ENCODE measurements at places on chromosomes 4 and X. TPM values are rescaled to one million over a fixed set of nuclear protein-coding genes. Genes with fewer than 3 reads are reported as not detected.

GRCh38 chr4:11495818-11496217 is 67.1 kb upstream of the HS3ST1 start:
- H3K27me3 ChIP-seq, result no peaks in the 10 kb centered on the region
- no peak overlapping the region for H3K4me3 ChIP-seq
- DNase-seq, result no peak
- no peak overlapping the region for H3K27ac ChIP-seq
- no peaks in the 10 kb centered on the region for H3K36me3 ChIP-seq

DNA sequence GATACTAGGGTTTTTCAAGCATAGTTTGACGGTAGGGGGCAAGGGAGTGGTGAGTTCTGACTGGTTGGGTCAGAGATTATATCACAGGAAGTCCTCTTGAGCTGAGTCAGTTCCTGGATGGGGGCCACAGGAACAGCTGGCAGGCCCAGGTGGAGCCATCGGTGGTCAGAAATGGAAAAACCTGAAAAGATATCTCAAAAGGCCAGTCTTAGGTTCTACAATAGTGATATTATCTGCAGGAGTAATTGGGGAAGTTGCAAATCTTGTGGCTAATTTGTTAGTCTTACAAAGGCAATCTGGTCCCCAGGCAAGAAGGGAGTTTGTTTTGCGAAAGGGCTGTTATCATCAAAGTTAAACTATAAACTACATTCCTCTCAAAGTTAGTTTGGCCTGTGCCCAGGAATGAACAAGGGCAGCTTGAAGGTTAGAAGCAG is 159.3 kb downstream of the PTCHD1 start:
- H3K27ac ChIP-seq, result no peak overlapping the region
- no peak overlapping the region for H3K4me3 ChIP-seq
- H3K36me3 ChIP-seq, result no peaks in the 10 kb centered on the region
- H3K4me1 ChIP-seq, result no peaks in the 10 kb centered on the region

GRCh38 chr4:38531141-38531727 is 132.8 kb upstream of the KLF3 start:
- H3K27me3 ChIP-seq, result peaks cover 3% of the 10 kb centered on the region
- H3K4me1 ChIP-seq, result peaks cover 9% of the 10 kb centered on the region
- no peak overlapping the region for H3K4me3 ChIP-seq
- no peak for DNase-seq
- H3K27ac ChIP-seq, result no peak overlapping the region

DNA sequence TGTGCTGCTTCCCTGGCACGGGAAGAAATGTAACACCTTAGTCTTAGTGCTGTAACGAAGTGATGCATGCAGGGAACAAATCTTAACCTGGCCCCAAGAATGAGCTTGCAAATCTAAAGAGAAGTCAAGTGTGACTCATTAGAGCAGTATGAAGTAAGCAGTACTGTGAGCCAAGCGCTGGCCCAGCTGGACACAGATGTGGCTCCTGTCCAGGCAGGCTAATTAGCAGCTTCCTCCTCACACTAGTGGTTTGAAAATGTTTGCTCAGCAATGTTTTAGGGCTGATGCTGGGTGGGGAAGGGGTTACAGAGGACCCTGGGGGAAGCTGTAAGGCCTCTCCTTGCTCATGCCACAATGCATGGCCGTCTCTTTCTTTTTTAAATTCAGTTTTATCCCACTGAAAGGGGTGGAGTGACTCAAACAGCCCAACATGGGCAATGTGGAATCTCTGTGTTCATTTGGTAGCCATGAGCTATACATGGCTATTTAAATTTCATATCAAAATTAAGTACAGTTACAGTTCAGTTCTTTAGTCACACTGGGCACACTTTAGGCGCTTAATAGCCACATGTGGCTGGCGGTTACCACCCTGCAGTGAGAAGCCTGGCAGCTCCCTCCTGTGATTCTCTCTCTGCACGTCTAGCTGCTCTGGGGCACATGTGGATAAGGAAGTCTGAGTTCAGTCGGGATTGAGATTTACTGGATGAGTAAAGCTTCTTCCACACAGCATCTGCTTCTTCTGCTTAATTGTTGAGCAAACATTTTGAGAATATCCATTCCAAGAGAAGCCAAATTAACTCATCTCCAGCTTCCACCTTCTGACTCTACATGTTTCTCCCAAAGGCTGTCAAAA is 48.8 kb downstream of the MAP7D2 start:
- no peak overlapping the region for H3K27ac ChIP-seq

- H3K4me3 ChIP-seq, result no peak overlapping the region
- peaks cover 2% of the 10 kb centered on the region for H3K27me3 ChIP-seq
- peaks cover 29% of the 10 kb centered on the region for H3K4me1 ChIP-seq
- no peaks in the 10 kb centered on the region for H3K36me3 ChIP-seq
- no peak overlapping the region for H3K27ac ChIP-seq
Observed at GRCh38 chrX:107447642-107448041, 1.8 kb upstream of the FRMPD3 start.

- H3K27me3 ChIP-seq, result no peaks in the 10 kb centered on the region
- peak within 1 kb of the TSS; percentile 81 for H3K4me3 ChIP-seq
- no peaks in the 10 kb centered on the region for H3K36me3 ChIP-seq
- peak; percentile 75 for DNase-seq
- H3K4me1 ChIP-seq, result peaks cover 4% of the 10 kb centered on the region
Observed at GRCh38 chrX:100819837-100820666, at the start of gene CSTF2. CSTF2 (plus strand) TSS chrX:100820391; CDS start chrX:100820417, 26 bp downstream.

DNA sequence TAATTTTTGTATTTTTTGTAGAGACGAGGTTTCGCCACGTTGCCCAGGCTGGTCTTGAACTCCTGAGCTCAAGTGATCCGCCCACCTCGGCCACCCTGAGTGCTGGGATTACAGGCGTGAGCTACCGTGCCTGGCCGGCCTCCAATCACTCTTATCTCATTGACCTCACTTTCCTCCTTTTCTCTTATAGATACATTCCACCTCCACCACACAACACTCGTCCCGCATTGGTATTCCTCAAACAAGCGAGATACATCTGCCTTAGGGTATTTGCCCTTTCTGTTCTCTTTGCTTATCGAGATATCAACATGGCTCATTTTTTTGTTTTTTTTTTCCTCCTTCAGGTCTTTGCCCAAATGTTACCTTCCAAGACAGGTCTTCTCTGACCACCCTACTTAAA is 1.8 kb upstream of the PRPS1 start:
- no peak for DNase-seq
- H3K36me3 ChIP-seq, result no peaks in the 10 kb centered on the region
- H3K4me1 ChIP-seq, result peaks cover 7% of the 10 kb centered on the region
- H3K4me3 ChIP-seq, result no peak overlapping the region

DNA sequence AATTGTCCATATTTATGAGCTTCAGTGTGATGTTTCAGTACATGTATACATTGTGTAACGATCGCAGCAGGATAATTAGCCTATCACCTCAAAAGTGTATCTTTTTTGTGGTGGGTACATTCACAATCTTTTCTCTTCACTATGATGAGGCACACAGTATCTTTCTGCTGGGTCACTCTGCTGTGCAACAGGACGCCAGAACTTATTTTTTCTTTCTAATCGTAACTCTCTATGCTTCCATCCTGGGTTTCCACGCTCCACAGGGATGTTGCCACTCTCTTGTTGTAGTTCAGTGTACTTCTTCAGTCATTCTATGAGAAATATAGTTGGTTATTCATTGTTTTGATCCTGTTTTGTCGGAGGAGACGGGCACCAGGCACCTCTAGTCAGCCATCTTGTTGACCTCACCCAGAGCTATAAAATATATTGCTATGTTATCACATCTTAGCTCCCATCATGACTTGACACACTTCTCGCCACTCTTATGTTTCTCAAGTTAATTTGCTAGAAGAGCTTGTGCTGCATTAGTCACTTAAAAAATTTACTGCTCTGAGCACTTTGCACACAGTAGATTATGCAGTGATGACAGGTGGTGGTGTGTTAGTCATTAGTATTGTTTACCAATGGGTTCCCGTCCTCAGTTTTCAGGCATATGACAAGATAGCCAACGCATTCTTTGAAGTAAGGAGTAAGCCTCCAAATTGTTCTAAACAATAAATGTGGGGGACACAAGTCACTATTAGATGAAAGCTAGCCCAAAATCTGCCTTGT is 1002.7 kb upstream of the PCDH7 start:
- no peak for DNase-seq
- no peak overlapping the region for H3K27ac ChIP-seq
- H3K36me3 ChIP-seq, result no peaks in the 10 kb centered on the region
- no peaks in the 10 kb centered on the region for H3K27me3 ChIP-seq

DNA sequence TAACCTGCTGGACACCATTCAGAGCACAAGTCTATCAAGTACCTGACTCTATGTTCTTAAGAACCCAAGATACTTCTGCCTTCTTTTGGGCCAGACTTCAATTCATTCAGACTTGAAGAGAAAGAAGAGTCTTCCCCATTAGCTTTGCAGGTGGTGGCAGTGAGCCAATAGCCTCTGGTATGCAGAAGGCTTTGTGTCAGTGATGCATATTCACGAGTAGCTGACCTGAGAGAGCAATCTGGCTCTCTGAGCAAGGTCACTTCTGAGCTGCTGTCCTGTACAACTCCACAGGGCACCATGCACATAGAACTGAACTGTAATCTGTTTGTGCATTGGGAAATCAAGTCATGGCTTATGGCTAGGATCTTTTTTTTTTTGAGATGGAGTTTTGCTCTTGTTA is 39.9 kb upstream of the SPINK2 start:
- H3K36me3 ChIP-seq, result no peaks in the 10 kb centered on the region
- no peak overlapping the region for H3K27ac ChIP-seq
- no peaks in the 10 kb centered on the region for H3K27me3 ChIP-seq
- DNase-seq, result no peak
- no peaks in the 10 kb centered on the region for H3K4me1 ChIP-seq
- no peak overlapping the region for H3K4me3 ChIP-seq

- peak overlapping the region; percentile 73 for H3K27ac ChIP-seq
- peak; percentile 26 for DNase-seq
- H3K4me1 ChIP-seq, result peaks cover 13% of the 10 kb centered on the region
- H3K4me3 ChIP-seq, result peak overlapping the region; percentile 71
- no peaks in the 10 kb centered on the region for H3K36me3 ChIP-seq
Observed at GRCh38 chr4:37891260-37892159, 626 bp downstream of the TBC1D1 start.

- H3K4me1 ChIP-seq, result no peaks in the 10 kb centered on the region
- H3K36me3 ChIP-seq, result peaks cover 4% of the 10 kb centered on the region
- no peaks in the 10 kb centered on the region for H3K27me3 ChIP-seq
Observed at GRCh38 chr4:17961249-17961648, 60.3 kb downstream of the LCORL start.

- H3K4me1 ChIP-seq, result no peaks in the 10 kb centered on the region
- H3K36me3 ChIP-seq, result no peaks in the 10 kb centered on the region
- no peaks in the 10 kb centered on the region for H3K27me3 ChIP-seq
- no peak overlapping the region for H3K27ac ChIP-seq
Observed at GRCh38 chrX:124641737-124642491, 295.6 kb downstream of the SH2D1A start.

DNA sequence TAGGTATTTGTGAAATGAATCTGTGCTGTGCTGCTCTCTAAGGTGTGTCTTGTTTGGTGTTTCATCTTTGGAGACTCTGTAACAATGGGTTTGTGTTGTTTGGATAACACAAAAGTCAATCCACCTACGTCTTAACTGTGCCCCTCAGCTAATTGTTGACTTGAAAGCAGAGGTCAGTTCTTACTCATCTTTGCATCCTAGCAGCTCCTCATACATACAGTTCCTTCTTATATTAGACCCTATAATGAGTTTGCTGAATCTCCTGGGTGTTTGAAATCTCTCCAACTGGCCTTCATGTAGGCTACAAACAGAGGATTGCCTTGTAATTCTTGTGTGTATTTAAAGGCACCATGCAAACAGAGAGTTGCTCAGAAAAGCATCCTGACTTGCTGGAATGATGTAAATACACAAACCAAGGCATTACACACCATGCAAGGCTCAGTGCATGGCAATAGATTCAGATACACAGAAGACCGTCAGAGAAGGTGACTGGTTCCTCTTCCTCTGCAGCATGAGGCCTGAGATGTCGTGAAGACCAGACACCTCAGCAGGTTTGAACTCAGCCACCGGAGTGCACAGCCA is 220.0 kb upstream of the JADE1 start:
- H3K27me3 ChIP-seq, result no peaks in the 10 kb centered on the region
- no peak overlapping the region for H3K4me3 ChIP-seq

GRCh38 chr4:56752985-56753384 is 68.5 kb downstream of the SPINK2 start:
- H3K4me1 ChIP-seq, result peaks cover 14% of the 10 kb centered on the region
- H3K27ac ChIP-seq, result no peak overlapping the region

GRCh38 chr4:126853715-126854114 is 779.0 kb upstream of the INTU start:
- DNase-seq, result no peak
- H3K36me3 ChIP-seq, result no peaks in the 10 kb centered on the region
- H3K4me1 ChIP-seq, result no peaks in the 10 kb centered on the region
- no peak overlapping the region for H3K4me3 ChIP-seq

GRCh38 chrX:48636301-48636700 is 39.0 kb downstream of the WDR13 start:
- no peak for DNase-seq
- H3K4me1 ChIP-seq, result peaks cover 10% of the 10 kb centered on the region
- H3K27ac ChIP-seq, result no peak overlapping the region
- no peaks in the 10 kb centered on the region for H3K36me3 ChIP-seq
- no peak overlapping the region for H3K4me3 ChIP-seq

DNA sequence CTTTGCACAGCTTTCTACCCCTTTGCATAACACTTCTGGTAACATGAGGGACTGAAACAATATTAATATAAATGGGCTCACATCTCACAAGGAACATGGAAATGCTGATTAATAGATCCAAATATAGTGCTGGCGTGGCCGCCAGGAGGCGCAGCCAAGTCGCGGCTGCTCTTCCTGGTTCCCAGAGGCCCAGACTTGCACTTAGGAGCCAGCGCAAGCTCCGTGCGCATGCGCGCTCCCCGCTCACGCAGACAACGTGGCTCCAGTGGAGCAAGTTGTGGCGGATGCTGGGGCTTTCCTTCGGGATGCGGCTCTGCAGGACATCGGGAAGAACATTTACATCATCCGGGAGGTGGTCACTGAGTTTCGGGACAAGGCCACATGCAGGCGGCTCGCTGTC is 318.3 kb upstream of the SLC7A11 start:
- H3K36me3 ChIP-seq, result no peaks in the 10 kb centered on the region
- no peak for DNase-seq
- H3K4me3 ChIP-seq, result no peak overlapping the region
- H3K27me3 ChIP-seq, result no peaks in the 10 kb centered on the region

- peaks cover 21% of the 10 kb centered on the region for H3K36me3 ChIP-seq
- H3K27ac ChIP-seq, result no peak overlapping the region
- H3K27me3 ChIP-seq, result no peaks in the 10 kb centered on the region
- no peak for DNase-seq
- peaks cover 5% of the 10 kb centered on the region for H3K4me1 ChIP-seq
Observed at GRCh38 chrX:49178537-49178936, 6.8 kb downstream of the PLP2 start.

GRCh38 chr4:98305576-98305975 is 44.4 kb downstream of the RAP1GDS1 start:
- H3K4me1 ChIP-seq, result peaks cover 2% of the 10 kb centered on the region
- peaks cover 5% of the 10 kb centered on the region for H3K36me3 ChIP-seq
- no peak overlapping the region for H3K4me3 ChIP-seq
- H3K27ac ChIP-seq, result no peak overlapping the region

GRCh38 chr4:41887821-41888686 is 47.2 kb upstream of the TMEM33 start:
- no peaks in the 10 kb centered on the region for H3K27me3 ChIP-seq
- no peak overlapping the region for H3K27ac ChIP-seq
- no peak for DNase-seq
- H3K36me3 ChIP-seq, result no peaks in the 10 kb centered on the region
- no peaks in the 10 kb centered on the region for H3K4me1 ChIP-seq

GRCh38 chrX:46477435-46477834 is 67.8 kb downstream of the ZNF674 start:
- no peaks in the 10 kb centered on the region for H3K27me3 ChIP-seq
- no peak overlapping the region for H3K27ac ChIP-seq
- H3K36me3 ChIP-seq, result no peaks in the 10 kb centered on the region
- no peaks in the 10 kb centered on the region for H3K4me1 ChIP-seq

The ARHGAP36 gene
- not detected for total RNA-seq

The MGARP gene
- not detected for total RNA-seq

The GPR119 gene
- not detected for total RNA-seq

The GRPR gene
- total RNA-seq, result 0.16 TPM

All from T-cell (primary cell).